ENCODE measurements at places on chromosomes 5 and 9. TPM values are rescaled to one million over a fixed set of nuclear protein-coding genes. Genes with fewer than 3 reads are reported as not detected.

Gene F2RL2
- total RNA-seq = not detected

Gene GDA
- not detected for total RNA-seq

Gene TEK
- not detected for total RNA-seq

Gene RORB
- 0.14 TPM for total RNA-seq

Gene C5orf58
- not detected for total RNA-seq

Gene INSL6
- not detected for total RNA-seq

Gene TRIP13
- 17.7 TPM for total RNA-seq

Gene HAND1
- total RNA-seq = not detected

Gene ZNF454
- total RNA-seq = 0.21 TPM

Gene CAPSL
- 1.3 TPM for total RNA-seq

Gene CHSY3
- not detected for total RNA-seq

Measured in activated T-cell treated with anti-CD3 and anti-CD28 coated beads, Interleukin-2, amount 50 U/mL, for 72 hours (primary cell).